Panc1 (cell line): ENCODE measurements at places on chromosomes 7 and 10.

DNA sequence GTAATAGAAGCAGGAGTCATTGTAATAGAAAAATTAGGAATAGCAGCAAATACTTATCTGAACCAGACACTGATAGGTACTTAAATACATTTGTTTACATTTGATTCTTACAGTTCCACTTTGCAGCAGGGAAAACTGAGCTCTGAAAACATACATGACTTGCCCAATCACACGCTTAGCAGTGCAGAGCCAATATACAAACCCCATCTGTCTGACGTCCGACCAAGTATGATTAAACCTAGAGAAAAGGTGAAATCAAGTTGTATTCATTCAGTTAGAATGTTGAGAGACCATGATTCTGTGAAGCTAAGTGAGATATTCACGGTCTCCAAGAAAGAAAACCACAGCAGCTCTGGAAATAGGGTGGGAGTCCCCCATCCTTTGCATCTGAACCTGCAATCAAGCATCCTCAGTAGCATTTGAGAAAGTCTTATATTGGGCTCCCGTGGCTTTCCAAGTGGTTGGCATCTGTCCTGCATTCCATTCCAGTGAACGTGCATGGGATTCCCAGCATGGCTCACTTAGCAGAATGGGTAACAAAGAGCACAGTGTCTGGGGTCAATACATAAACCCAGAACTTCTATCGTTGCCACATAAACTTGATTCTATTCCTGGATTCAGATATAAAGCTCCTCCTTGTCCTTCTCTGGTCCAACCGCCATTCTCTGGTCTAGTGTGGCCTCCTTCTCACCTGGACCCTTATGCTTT is 148.7 kb upstream of the RSU1 start:
- peak; percentile 84 for DNase-seq

DNA sequence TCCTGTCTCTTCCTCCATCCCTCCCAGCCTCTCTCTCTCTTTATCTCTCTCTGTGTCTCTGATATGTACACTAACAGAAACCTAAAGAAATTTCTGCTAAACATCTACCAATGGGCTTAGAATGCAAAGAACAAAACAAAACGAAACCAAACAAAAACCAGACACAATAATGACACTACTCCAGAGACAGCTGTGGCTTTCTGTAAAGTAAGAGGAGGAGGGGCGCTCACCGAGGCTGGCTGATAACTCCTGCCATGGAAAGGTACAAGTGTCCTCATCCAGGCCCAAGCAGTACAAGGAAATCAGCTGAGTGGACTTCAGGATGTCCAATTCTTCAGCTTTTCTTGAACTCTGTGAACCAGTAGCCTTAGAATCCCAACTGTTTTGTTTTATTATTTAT is 70.4 kb upstream of the FZD8 start:
- DNase-seq: no peak

GRCh38 chr10:127013211-127013656 is 108.0 kb downstream of the DOCK1 start:
- no peak for DNase-seq

DNA sequence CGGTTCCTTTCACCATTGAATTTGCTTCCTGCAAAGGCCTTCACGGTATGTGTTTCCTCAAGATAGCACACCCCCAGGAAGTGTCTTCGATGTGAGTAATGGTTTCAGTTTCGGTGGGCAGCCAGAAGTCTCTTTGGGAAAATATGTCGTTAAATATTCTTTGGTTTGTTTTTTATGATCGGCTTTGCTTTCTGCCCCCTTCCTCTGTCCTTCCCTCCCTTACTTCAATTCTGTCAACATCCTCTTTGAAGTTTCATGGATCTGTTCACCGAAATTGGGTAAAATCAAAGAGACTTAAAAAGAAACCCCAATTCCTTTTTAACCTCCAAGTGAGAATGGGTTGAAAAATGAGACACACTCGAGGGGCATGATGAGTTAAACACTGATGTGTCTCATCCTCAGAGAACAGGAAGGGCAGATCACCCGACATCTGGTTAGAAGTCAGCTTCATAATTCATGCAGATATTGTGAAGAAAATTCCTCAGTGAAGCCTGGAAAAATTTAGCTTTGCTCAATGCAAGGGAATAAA is 170.8 kb upstream of the HABP2 start:
- no peak for DNase-seq

DNA sequence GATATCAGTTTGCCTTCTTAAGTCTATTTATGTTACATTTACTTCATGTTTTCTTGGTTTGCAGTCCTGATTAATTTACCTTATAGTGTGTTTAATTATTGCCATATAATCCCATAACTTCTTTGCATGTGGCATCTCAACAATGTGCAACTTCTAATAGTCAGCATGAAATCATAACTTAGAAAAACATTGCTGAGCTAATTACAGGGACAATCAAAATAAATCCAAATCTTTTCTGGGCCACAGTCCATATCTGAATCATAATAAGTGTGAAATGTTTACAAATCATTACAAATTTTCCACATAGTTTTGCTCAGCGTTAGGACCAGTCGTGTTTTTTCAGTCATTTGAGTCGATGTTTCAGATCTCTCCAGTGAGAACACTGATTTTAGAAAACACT is 29.1 kb upstream of the CABCOCO1 start:
- DNase-seq: peak; percentile 81

GRCh38 chr7:11335947-11336346 is 362.3 kb downstream of the PHF14 start:
- no peak for DNase-seq

DNA sequence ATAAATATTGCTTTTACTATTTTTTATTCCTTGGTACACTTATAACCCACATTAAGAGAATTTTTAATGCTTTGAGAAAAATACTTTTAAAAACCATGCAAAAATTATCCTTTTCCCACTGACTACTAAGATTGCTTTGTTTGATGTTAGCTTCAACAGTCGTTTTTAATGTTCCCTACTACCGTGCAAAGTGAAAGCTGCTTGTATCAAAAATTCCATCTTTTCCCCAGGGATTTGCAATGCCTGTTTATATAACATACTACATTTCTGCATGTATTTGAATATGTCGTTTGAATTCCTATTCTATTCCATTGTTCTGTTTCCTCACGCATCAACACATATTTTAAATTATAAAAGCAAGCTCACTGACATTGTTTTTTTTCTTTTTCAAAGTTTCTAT is 54.4 kb downstream of the TFPI2 start:
- DNase-seq: no peak

DNA sequence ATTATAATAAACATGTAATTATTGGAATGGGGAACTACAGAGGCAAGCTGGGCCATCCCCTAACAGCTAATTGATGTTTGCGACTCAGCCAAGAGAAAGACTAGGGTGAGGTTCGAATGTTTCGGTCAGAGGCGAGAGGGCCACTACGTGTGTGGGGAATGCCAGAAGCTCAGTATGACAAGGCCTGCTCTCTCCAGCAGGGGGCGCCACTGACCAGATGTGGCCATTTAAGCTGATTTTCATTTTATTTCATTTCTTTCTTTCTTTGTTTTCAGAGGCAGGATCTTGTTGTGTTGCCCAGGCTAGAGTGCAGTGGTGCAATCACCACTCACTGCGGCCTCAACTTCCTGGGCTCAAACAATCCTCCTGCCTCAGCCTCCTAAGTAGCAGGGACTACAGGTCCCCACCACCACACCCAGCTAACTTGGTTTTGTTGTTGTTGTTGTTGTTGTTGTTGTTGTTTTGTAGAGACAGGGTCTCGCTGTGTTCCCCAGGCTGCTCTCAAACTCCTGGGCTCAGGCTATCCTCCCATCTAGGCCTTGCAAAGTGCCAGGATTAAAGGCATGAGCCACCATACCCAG is 38.1 kb downstream of the TMEM130 start:
- DNase-seq: no peak

DNA sequence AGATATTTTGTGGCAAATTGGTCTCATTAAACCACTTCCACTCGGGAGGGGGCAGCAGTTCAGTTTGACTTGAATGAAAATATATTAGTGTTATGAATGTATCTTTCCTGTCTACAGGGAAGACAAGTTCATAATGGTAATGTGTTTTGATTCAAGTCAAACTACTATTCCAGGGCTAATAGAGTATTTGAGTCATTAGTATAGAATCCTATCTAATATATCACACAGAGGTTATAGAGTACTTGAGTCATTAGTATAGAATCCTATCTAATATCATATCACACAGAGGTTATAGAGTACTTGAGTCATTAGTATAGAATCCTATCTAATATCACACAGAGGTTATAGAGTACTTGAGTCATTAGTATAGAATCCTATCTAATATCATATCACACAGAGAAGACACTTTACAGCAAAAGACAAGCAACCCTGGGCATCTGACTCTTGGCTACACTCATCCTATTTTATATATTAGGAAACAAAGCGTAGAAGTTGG is 199.7 kb upstream of the MAGI2 start:
- no peak for DNase-seq

DNA sequence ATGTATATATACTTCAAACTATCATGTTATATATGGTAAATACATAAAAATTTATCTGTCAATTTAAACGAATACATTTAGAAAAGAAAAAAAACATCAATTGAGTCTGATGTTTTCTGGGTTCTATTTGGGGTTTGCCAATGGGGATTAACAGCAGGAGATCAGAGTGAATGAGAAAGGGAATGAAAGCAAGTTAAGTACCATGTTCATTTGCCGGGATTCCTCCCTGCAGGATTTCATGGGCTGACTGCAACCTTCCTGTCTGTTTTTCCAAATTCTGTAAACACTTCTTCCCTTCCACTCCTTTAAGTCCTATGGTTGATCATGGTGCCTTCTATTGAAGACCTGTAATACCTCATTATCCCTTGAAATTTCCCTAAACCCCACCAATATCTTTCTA is 33.9 kb upstream of the SEMA3A start:
- no peak for DNase-seq

DNA sequence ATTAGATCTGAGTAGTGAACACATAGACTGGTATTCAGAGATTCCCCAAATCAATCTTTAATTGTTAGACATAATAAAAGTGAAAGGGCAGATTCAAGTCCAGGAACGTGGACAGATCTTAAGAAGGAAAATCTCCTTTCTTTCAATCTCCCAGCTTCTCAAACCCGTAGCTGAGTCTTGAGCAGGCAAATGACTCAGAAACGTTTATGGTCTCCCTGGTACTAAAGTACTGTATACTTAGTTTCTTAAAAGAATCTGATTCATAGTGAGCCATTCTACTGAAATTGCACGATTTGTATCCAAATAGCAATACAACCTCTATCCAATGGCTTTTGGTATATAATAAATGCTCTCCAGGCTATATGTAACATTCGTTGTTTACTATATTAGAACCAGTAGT is 140.4 kb upstream of the RHEB start:
- no peak for DNase-seq

DNA sequence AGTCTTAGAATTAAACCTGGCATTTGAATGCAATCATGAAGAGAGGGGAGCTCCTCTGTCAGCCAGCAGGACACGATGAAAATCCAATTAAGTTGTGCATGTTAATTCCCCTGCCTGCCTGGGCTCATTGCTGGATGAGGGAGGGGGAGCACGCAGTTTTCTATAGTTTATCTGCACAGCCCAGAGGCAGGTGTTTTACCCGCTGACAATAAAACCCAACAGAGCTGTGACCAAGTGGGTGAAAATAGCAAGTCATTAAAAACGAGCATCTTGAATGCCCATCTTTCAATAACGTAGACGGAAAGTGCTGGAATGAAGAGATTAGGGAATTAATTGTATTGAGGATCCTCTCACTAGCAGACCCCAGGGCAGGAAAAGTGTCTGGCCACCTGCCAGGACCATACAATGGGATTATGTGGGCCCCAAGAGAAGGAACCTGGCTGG is 100.1 kb upstream of the FAM20C start:
- no peak for DNase-seq

DNA sequence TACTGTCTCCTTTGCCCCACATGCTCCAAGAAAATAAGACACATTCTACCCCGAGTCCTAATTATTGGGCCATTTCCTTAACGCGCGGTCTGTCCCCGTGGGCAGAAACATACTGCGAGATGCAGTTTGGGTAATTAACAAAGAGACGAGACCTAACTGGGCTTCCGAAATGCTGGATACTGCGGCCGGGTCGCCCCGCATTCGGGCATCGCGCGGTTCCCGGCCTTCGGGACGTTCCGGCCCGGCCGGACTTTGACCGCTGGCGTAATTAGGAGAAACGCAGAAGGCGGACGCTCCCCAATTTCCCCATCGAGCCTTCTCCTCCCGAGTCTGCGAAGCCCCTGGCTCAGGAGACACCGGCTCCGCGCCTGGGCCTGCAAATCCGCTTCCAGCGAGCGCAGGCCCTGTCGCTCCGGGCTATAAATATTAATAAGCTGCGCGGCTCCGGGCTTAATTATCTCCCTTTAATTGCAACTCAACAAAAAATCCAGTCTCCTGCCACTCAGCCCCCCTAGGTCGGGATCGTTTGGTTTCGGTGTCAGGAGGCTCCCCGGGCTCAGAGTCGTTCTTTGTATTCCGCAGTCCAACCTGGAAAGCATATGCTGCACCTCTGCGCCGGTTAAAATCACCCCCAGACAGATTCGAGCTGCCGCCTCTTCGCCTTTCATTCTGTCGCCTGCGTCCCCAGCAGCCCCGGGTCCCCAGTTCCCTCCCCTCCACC is 131.5 kb downstream of the SPAG6 start:
- no peak for DNase-seq
